ENCODE measurements at places on chromosomes 11 and 22.

DNA sequence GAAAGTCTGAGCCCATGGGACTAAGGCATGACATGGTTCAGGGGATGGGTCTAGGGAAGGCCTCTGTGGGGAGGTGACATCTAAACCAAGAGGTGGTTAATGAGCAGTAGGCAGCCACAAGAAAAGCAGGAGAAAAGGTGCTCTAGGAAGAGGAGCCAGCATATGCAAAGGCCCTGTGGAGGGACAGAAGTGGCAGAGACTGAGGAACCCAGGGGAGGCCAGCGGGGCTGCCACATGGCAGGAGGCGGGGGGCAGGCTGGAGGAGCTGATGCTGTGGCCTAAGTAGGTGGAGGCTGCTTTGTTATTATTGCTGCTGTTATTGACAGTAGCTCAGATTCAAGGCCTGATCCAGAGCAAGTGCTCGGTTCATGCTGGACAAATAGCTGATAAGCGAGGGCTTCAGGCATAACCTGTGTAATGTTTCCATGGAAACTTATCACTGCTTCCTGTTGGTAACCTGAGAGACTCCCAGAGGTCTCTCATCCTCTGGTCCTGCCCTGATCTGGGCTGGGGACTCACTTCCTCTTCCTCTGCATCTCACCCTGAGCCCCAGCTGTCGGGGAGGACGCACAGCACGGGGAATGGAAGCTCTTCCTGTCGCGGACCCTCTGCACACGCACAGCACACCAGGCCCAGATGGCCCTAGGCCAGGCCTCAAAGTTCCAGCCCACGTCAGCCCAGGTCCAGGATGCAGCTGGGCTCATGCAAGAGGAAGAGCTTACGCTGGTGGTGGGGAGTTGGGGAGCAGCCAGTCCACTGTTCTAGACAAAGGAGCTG lies 75.2 kb upstream of the TP53I11 start:
- peak; percentile 38 for DNase-seq

- DNase-seq: no peak
These were observed 127.1 kb downstream of the EHF start for GRCh38 chr11:34748036-34748435.

DNA sequence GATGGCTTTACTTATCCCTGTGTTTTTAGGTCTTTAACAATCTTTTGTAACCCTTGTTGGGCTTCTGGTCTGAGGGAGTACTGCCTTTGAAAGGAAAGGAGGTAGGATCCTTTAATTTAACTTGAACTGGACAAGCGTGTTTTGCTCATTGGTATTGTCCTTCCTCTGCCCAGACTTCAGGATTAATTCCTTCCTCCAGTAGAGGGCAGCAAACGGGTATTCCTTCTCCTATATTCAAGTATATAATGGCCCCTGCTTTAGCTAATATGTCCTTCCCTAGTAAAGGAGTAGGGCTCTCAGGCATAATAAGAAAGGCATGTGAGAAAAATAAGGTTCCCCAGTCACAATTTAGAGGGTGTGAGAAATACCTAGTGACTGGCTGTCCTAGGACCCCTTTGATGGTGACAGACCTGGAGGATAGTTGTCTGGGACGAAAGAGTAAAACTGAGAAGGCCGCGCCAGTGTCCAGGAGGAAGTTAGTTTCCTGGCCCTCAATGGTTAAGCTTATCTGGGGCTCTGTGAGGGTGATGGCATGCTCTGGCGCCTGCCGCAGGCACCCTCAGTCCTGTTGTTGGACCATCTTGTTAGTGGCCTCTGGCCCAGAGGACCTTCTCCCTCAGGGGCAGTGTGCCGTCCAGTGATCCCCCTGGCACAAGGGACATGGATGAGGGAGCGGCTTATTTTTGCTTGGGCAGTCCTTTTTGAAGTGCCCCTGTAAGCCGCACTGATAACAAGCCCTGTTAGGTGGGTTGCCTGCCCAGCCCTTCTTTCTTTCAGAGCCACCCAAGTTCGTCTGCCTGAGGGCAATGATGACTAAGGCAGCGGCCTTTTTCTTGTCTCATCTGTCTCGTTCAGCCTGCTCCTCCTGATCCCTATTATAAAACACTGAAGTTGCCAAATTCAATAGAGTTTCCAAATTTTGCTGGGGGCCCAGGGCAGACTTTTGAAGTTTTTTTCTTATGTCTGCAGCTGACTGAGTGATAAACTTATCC lies 51.8 kb downstream of the C11orf71 start:
- peak; percentile 87 for DNase-seq

DNA sequence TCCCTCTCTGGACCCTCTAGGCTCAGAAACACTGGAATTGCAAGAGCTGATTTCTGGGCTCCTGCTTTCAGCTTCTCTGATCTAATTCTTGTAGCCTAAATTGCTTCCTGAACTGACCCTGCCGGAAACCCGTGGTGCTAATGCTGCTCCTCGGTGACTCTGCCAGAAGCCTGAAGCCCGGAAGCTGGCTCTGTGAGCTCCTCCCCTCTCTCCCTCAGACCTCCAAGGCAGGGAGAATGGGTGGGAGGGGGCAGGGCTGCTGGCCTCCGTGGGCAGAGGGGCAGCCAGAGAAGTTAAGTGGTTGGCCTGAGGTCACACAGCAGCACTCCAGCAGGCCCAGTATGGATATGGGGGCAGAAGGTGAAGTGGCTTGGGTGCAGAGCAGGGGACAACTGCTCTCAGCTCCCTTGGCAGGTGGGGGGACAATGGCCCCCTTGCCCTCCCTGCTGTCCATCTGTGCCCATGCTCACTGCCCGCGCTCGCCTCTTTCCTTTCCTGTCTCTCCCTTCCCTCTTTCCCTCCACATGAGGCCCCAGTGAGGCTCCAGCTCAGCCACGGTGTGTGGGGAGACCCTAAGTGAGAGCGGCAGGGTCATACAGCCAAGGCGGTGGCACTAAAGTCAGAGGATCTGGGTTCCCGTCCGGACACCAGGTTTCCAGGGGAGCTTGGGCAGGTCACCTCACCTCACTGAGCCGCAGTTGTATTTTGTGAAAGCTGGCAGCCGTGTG lies 16.2 kb downstream of the CAPN5 start:
- DNase-seq: no peak

DNA sequence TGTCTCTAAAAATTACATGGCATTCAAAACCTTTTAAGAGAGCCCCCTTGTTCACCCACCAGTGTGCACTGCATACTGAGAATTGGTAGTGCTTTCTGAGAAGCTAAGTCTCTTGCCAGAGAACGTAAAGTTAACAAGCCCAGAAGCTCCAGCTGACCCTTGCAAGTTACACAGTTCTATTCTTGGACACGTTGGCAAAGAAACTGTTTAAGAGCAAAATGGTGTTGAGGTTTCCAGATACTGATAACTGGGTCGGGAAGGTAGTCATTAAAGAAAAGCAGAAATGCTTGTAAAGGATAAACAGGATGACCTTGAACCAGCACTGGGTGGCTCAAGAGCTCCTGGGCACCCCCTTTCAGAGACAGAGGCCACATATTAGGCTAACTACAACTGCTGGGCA lies 284.8 kb downstream of the CADM1 start:
- no peak for DNase-seq

DNA sequence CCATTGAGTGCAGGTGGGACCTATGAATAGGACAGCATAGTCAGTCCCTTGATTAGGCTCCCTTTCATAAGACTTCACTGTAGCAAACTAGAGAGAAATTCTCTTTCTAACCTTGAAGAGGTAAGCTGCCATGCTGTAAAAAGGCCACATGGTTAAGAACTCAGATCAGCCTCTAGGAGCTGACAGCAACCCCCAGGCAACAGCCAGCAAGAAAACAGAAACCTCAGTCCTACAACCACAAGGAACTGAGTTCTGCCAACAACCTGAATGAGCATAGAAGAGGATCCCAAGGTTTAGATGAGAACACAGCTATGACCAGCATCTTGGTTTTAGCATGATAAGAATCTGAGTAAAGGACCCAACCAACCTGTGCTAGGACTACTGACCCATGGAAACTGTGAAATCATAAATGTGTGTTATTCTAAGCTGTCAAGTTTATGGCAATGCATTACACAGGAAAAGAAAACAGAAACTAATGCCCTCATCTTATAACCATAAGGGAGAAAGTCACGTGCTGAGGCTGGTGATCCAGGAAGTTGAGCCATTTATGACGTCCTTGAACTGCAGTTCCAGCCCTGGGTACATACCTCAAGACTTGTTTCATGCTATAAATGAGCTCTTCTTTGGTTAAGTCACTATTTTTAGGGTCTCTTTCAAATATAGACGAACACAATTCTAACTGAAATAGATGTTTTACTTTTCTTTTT lies 43.3 kb downstream of the RAB38 start:
- no peak for DNase-seq

GRCh38 chr11:9169595-9170295 lies 78.3 kb upstream of the SCUBE2 start:
- no peak for DNase-seq

- no peak for DNase-seq
These were observed 3.8 kb downstream of the CFL1 start for GRCh38 chr11:65854161-65854592.

- DNase-seq: peak; percentile 73
These were observed at the start of gene SHISA8 for GRCh38 chr22:41915035-41915785. Gene SHISA8 (minus strand): TSS chr22:41915074. CDS start chr22:41914667, 407 bp downstream.

DNA sequence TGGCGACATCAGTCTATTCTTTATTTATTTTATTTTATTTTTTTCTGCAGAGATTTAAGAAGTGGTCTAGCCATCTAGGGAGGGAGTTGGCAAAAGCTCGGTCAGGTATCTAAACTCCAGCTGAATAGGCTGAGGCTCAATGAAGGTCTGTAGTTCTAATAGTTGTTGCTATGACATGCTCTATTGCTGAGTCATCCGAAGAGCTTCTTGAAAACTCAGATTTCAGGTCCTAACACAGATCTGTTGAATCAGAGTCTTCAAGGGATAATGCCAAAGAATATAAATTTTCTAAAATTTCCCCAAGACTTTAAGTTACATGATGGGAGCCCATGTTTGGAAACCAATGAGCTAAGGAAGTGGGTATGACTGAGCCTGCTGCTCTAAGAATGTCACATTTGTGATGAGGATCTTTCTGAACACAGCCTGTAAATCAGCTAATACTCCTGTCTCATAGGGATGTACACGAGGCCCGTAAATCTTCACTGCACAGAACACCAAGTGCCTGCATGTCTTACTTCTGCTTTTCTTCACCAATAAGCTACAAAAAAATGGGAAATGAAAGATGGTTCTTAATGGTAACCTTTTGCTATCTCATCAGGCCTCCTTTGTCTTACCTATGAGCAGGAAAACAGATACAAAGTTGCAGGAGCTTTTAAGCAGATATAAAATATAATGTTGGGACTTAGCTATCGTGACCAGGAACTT lies 901.4 kb upstream of the API5 start:
- DNase-seq: no peak

DNA sequence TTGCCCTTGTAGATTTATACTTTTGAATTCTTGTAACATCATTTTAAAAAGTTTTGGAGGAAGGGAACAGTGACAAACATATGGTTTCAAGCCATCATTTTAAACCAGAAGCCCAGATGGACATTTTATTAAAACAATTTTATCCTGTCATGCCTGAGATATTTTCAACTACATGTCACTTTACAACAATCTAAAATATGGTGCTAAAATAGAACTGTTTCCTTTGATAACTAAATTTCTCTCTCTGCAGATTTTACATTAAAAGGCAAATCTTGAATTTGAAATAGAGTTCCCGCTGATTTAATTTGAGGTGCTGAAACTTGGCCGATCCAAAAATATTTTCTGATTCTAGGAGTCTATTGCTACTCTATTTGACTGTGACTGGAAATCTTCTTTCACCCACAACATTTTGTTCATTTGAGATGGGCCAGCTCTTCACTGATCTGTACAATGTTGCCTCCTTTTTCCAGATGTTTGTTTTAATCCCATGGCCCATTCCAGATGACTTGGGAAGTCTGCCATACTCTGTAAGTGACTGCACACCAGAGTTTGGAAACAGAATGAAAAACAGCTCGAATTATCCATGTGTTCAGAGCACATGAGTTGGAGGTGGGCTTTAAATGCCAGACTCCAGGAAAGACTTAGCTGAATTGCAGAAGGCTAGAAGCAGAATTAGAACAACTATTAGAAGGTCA lies 402.5 kb downstream of the TMEM135 start:
- DNase-seq: no peak

- DNase-seq: no peak
These were observed 57.2 kb downstream of the SBF2 start for GRCh38 chr11:10236840-10237239.

DNA sequence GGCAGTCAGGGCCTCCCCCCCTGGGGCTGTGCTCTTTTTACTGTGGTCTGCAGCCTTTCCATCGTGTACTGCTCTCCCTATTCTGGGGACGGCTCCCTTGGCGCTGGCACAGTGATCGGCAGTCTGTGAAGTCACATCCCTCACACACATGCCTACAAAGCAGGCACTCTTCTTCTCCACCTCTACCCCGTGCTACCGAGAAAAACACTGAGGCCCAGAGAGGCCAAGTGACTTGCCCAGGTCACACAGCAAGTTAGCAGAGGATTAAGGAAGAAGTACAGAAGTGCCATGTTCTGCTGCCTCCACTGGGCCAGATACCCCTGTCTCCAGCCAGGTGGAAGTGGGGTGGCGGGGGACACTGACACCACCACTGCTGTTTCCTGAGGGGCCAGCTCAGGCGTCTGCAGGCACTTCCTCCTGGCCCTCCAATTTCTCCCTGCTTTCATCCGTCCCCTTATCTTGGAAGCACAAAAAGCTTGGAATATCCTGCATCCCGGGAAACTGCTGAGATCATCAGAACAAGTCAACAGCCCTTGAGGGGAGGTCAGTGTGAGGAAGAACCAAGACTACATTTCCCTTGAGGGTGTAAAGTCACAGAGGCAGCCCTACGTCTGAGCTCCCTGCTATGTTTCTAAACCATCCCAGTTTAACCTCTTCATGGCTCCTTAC lies 30.2 kb upstream of the KLHL35 start:
- DNase-seq: no peak

- DNase-seq: no peak
These were observed 10.5 kb downstream of the PTDSS2 start for GRCh38 chr11:460331-461199.

GRCh38 chr22:22042009-22042408 lies 59.4 kb upstream of the TOP3B start:
- DNase-seq: no peak

GRCh38 chr22:45846952-45847351 lies 130.0 kb downstream of the WNT7B start:
- DNase-seq: peak; percentile 52

DNA sequence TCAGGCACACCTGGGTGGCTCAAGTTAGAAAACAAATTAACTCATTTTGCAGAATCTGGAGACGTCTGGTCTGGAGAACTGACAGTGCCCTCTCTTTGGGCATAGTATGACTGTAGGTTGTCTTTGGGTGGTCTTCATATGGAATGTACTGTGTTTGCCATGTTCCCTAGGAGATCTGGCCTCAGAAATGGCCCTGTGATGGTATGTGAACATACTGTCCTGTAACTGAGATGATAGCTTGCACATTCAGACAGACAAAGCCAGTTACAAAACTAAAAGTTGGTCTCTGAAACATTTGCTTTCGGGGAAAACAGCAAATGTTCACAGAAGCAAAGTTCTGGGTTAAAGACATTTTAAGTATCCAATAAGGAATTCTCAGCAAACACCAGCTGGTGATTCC lies 29.7 kb downstream of the CD44 start:
- DNase-seq: no peak

GRCh38 chr22:41248758-41249157 lies 8.0 kb upstream of the CHADL start:
- DNase-seq: no peak

Measured in GM23338 (cell line).